ENCODE measurements at places on chromosomes 5 and 9.

DNA sequence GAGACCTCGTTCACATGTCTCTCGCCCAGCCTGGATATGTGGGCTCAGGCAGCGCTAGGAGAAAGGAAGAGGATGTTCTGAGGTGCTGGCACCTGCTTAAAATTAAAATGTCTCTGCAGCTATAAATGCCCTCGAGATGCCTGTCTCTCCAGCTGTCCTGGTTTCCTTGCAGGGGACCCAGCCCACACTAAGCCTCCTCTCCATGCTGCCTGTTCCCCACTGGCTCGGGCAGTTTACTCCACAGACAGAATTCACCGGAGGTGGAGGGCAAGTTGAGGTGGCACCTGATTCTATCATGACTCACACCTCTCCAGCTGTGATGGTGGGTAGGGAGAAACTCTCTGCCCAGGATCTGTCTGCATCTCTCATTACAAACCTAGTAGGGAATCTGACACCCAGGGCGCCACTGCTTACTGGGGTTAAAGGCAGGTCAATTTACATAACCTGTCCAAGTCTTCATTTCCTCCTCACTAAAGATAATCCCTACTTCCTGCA, 420.9 kb downstream of the SPOCK1 start:
- no peak for DNase-seq

GRCh38 chr5:57889558-57889957, 406.9 kb upstream of the ACTBL2 start:
- DNase-seq, result no peak

GRCh38 chr9:136721339-136722092, 9.1 kb downstream of the DIPK1B start:
- no peak for DNase-seq

GRCh38 chr5:155728857-155729683, 597.9 kb upstream of the SGCD start:
- DNase-seq, result no peak

All from activated CD4-positive, alpha-beta T cell treated with anti-CD3 and anti-CD28 coated beads for 48 hours (primary cell).